ENCODE measurements at places on chromosomes 12 and 14. TPM values are rescaled to one million over a fixed set of nuclear protein-coding genes. Genes with fewer than 3 reads are reported as not detected.

TAS2R43 gene
- 0.50 TPM for total RNA-seq

TMEM63C gene
- 5.0 TPM for total RNA-seq

STK38L gene
- 102 TPM for total RNA-seq

DNA sequence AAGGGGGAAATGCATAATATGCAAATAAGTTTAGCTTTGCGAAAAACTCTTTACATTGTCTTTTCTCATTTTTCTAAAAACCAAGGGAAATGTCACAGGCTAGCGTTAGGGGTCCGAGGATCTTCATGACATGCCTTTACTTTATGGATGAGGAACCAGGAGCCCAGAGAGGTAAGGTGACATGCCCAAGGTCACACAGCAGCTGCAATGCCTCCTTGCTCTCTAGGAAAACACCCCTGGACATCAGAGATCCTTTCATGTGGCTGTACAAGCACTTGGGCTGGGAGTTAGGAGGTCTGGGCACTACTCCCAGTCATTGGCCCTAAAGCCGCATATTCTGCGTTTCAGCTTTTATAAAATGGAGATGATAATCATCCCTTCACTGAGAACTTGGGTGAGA is 741 bp downstream of the PROX2 start:
- DNase-seq: no peak

ATL1 gene
- 21.5 TPM for total RNA-seq

ZNF740 gene
- 13.3 TPM for total RNA-seq

DNA sequence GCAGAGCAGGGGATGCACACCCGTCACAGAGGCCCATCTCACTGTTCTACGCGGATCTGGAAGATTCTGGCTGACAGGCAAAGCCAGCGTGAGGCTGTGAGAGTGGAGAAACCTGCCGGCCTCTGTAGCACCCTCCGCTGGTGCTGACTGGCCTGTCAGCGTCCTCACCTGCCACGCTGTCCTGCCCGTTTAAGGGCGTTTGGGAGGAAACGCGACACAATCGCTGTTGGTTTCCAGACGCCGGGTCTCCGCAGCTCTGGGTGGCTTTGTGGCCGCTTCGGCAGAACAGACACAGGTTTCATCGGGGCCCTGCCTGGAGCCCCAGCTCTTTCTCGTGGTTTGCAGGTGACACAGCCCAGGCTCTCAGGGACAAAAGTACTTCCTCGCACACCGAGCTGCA is 70.6 kb downstream of the NOC4L start:
- no peak for DNase-seq

DNA sequence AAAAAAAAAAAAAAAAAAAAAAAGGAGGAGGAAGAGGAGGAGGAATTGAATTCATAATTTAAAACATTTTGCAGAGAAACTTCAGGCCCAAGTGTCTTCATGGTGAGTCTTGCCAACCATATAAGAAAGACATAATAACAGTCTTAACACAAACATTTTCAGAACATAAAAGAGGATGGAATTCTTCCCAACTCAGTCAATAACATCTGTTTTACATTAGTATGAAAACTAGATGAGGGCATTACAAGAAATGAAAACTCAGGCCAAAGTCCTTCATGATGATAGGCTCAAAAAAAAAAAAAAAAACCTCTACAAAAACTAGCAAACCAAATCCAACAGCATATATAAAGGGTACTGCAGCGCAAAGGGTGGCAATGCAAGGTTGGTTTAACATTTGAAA is 151.6 kb downstream of the FOXA1 start:
- DNase-seq: no peak

- DNase-seq: peak; percentile 19
These were observed 108.8 kb downstream of the PRKCH start for GRCh38 chr14:61430066-61430757.

DNA sequence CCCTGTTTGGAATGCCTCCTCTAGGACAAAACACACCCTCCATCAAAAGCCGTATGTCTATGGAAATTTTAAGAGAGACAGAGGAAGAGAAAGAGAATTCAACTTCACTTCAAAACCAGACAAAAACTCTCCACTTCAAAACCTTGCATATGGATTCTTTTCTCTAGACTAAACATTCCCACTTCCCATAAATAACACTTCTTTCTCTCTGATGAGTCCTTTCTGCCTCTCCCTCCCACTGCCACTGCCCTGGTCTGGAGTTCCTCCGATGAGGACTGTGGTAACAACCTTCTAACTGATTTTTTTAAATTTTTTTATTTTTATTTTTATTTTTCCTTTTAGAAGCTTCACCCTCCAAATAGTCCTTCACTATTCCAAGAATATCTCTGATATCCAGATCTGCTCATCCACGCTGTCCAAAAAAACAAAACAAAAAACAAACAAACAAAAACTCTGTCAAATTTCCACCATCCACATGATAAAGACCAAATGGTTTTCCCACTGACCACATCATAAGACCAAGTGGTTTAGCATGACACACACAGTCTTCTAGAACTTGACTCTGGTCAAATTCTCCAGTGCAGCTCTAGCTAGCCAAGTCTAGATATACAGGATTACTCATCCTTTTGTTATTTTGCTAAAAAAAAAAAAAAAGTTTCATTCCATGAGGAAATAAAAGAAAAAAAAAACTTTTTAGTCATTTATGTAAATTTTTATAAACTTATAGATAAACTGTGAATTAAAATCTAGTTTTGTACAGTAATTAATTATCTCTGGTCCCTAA is 256.0 kb downstream of the PPFIA2 start:
- DNase-seq: no peak

SLC8A3 gene
- total RNA-seq: 0.83 TPM

DNA sequence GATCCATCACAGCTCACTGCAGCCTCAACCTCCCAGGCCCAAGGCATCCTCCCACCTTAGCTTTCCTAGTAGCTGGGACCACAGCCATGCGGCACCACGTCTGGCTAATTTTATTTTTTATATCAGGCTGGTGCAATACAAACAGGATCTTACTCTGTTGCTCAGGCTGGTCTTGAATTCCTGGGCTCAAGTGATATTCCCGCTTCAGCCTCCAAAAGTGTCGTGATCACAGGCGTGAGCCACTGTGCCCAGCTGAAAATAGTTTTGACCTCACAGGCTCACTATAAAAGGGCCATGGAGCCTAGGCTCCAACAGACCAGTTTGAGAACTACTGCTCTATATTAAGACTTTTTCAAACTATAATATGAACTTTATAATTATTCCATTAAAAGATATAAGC is 37.3 kb downstream of the SNX6 start:
- DNase-seq: no peak

DNA sequence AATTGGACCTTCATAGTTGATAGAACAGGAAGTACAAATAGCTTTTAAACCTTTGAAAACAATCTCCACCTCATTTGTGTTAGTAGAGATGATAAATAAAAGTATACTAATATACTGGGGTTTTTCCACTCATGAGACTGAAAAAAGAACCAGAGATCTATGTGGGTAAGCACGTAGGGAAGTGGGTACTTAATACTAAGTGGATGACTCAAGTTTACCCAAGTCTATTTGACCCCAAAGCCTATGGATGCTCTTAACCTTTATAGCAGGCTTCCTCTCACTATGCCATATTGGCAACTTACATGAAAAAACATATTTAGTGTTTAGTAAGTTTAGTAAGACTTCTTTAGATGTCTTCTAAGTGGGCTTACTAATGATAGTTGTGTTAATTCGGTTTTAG is 49.2 kb upstream of the CHPT1 start:
- no peak for DNase-seq

DNA sequence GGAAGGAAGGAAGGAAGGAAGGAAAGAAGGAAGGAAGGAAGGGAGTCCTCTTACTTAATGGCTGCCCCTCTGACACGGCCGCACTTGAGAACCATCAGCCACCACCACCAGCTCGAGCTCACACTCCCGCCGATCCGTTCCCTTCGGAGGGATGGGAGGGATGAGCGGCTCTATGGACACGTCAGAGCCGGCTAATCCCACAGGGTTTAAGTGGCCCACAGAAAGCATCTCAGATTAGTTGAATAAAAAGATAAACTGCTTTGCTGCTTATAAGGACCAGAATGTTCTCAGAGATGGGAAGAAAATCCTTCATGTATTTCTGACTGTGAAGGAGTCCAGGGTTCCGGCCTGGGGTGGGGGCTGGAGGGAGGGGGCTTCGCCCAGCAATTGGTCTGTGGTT is 31.1 kb downstream of the PRIMA1 start:
- DNase-seq: no peak

FGD6 gene
- 48.6 TPM for total RNA-seq

GRCh38 chr14:96754845-96755184 is 42.4 kb upstream of the VRK1 start:
- no peak for DNase-seq

- DNase-seq: no peak
These were observed 21.2 kb downstream of the CCDC92 start for GRCh38 chr12:123951467-123951866.

DNA sequence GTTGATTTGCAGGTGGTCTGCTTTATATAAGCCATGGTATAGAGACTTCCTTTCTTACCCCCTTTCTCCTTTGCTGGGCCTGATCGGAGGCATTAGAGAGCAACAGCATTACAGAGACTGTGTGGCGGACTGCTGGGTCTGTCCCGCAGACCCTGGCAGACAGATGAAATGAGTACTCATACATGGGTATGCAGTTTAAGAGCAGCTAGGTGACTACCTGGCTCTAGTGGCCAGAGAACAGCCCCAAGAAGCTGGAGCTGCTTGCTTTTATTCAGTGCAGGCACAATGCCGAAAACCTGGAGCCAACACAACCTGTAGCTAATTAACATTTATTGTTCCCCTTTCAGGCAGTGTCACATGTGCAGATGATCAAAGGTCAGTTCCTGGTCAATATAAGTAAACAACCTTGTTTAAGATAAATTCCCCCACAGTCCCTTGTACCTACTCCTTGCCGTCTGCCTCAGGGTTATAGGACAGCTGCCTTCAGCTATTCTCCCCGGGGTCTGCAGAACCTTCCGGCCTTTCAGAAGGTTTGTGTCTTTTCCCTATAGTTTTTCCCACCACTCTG is 160.0 kb downstream of the TRHDE start:
- DNase-seq: no peak

- no peak for DNase-seq
These were observed 16.9 kb downstream of the ABCB9 start for GRCh38 chr12:122949405-122949804.

HOXC12 gene
- not detected for total RNA-seq

- no peak for DNase-seq
These were observed 22.2 kb downstream of the COX8C start for GRCh38 chr14:93368996-93369712.

DNA sequence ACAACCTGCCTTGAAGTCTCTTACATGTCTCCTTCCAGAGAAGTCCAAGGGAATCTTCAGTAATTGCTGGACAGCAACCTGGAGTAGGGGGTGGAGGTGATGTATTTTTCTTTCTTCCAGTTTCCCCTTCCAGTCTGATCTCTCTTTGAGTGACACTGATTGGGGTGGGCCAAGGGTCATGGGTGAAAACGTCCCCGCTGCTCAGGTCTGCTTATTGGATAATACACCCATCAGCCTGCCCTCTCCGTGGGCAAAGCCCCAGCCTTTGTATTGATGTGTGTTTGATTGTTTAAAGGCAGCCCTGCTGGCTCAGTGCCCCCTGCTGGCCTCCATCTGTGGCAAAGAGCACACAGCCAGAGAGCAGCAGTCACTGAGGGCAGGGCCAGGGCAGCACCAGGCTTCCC is 35.7 kb upstream of the ATP2A2 start:
- DNase-seq: no peak

- peak; percentile 95 for DNase-seq
These were observed 60.2 kb upstream of the FERMT2 start for GRCh38 chr14:53011053-53011462.

GRCh38 chr12:25417071-25417470 is 136.0 kb downstream of the LMNTD1 start:
- no peak for DNase-seq

DNA sequence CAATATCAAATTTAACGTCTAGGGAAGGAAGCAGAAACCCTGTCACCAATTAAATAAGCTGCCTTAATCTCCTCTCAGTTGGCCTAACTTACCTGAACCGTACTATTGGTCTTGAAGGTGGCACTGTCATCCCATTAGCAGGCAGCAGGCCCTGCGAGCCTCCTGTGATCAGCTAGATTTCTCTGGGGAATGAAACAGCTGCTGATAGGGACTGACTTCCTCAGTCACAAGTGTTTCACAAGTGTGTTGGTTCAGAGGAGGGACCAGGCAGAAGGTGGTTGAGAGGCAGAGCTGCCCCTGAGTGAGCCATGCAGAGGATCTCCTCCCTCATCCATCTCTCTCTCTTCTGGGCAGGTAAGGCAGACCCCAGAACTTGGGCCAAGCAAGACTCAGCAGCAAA is 166.8 kb downstream of the DAD1 start:
- DNase-seq: no peak

WSCD2 gene
- 47.9 TPM for total RNA-seq

DNA sequence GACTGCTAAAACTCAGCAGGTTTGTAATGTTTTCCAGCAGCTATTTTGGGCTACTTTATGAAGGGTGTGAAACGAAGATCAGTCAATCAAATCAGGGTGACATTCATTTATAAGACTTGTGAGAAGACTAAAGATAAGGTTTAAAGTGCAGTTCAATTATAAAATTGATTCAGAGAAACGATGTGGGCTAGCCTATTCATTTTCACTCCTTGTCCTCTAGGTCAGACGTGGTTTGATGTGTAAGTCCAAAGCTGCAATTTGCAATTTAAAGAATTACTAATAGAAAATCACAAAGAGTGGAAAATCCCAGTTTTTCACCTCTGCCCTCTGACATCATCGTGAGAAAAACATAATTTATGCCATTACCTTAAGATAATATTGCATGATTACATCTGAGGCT is 243.5 kb upstream of the NOVA1 start:
- DNase-seq: no peak

DNA sequence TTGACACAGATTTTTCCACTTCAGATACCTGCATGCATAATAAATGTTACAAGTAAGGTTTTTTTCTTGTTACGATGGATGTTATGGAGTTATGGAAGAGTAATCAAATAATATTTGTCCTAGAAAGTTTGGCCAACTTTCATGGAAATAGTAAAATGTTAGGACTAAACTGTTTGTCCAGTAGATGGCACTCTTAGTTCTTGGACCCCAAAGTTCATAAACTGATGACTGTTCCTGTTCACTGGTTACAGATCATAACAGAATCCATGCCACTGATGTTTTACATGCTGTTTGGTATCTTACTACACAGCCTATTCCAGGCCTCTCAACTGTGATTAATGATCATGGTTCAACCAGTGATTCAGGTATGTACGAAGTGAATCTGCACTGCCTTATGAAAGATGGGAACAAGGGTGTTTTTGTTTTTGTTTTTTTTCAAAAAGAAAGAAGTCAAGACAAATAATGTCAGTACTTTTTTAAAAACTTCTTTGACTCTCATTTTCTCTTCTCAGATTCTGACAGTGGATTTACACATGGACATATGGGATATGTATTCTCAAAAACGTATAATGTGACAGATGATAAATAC is 48.8 kb upstream of the SLCO1C1 start:
- no peak for DNase-seq

- no peak for DNase-seq
These were observed 4.6 kb downstream of the PAWR start for GRCh38 chr12:79686171-79686570.

SCNN1A gene
- 0.83 TPM for total RNA-seq

TAS2R31 gene
- 2.3 TPM for total RNA-seq

GRCh38 chr12:62629413-62629812 is 162.8 kb downstream of the MON2 start:
- peak; percentile 29 for DNase-seq

Measured in esophagus muscularis mucosa (tissue), 4 donors.